ENCODE measurements at places on chromosomes 11 and 22. TPM values are rescaled to one million over a fixed set of nuclear protein-coding genes. Genes with fewer than 3 reads are reported as not detected.

DNA sequence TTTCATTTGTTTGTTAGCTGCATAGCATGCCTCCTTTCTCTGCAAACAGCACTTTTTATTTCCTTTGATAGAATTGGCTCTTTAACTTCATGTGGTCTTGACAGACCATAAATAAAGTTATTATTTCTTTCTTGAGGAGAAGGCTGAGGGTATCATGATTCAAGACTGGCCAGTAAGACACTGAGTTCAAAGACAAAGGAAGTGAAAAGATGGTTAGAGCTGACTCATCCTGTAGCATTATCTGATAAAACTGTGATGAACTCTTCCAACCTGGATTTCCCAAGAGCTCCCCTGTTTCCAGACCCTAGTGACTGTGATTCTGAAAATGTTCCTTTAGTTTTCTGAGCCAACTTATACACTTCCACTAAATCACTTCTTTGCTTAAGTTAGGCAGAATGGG is 179.3 kb upstream of the FAT3 start:
- no peaks in the 10 kb centered on the region for H3K36me3 ChIP-seq
- no peak overlapping the region for H3K4me3 ChIP-seq
- no peaks in the 10 kb centered on the region for H3K27me3 ChIP-seq
- H3K27ac ChIP-seq, result no peak overlapping the region

DNA sequence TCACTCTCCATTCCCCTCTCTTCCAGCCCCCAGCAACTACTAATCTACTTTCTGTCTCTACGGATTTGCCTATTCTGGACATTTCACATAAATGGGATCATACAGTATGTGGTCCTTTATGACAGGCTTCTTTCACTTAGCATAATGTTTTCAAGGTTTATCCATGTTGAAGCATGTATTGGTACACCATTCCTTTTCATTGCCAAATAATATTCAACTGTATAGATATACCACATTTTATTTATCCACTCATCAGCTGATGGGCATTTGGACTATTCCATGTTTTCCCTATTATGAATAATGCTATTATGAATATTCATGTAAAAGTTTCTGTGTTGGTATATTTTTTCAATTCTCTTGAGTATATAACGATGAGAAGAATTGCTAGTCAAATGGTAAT is 54.5 kb downstream of the MRTFA start:
- no peaks in the 10 kb centered on the region for H3K27me3 ChIP-seq
- no peak overlapping the region for H3K4me3 ChIP-seq
- no peaks in the 10 kb centered on the region for H3K36me3 ChIP-seq
- H3K4me1 ChIP-seq, result no peaks in the 10 kb centered on the region
- no peak overlapping the region for H3K27ac ChIP-seq
- DNase-seq, result no peak

DNA sequence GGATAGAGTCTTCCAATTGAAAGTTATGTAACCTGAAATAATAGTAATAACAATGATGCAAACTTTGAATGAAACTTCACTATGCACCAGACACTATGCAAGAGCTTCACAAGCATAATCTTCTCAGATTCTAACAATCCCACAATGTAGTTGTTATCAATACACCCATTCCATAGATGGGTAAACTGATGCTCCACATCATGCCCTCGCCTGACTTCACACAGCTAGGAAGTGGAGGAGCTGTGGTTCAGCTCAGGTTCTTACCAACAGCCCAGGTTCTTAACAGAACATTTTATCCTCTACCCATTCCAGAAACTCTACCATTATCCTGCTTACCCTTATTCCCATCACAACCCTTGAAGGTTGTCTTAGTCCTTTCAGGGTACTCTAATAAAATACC is 50.4 kb upstream of the HMGXB4 start:
- no peaks in the 10 kb centered on the region for H3K36me3 ChIP-seq
- no peak overlapping the region for H3K27ac ChIP-seq
- H3K4me1 ChIP-seq, result no peaks in the 10 kb centered on the region

DNA sequence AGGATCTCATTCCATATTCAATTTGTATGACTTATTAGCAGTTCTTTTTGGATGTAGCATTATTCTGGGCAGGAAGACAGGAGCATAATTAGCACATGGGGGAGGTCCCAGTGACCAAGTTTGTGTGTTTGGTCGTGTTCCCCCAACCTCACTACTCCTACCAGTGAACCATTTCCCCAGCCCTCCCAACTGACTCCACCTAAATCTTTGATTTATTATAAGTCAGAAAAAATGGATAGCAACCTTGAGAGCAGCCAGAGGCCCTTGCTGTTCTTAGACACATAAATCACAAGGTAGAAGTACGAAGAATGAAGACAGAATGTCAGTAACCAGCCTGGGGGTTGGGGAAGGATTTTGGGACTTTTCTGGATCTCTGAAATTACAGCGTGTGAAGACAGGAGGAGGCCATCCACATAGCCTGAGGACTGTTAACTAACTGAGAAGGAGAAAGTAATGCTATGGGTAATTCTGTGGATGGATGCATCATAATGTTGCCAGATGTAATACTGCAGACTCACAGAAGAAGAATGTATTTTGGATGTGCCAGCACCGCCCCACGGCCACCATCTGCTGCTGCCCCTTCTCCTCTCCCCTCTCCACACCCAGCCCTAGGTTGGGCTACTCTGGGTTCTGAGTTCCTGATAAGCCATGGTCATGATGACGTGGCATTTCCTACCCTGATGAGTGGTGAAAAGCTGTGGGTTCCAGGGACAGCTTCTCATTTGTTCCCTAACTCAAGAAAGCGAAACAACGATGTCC is 124.3 kb upstream of the TTC12 start:
- peak; percentile 91 for DNase-seq
- no peaks in the 10 kb centered on the region for H3K4me1 ChIP-seq
- H3K4me3 ChIP-seq, result no peak overlapping the region
- no peaks in the 10 kb centered on the region for H3K36me3 ChIP-seq

DNA sequence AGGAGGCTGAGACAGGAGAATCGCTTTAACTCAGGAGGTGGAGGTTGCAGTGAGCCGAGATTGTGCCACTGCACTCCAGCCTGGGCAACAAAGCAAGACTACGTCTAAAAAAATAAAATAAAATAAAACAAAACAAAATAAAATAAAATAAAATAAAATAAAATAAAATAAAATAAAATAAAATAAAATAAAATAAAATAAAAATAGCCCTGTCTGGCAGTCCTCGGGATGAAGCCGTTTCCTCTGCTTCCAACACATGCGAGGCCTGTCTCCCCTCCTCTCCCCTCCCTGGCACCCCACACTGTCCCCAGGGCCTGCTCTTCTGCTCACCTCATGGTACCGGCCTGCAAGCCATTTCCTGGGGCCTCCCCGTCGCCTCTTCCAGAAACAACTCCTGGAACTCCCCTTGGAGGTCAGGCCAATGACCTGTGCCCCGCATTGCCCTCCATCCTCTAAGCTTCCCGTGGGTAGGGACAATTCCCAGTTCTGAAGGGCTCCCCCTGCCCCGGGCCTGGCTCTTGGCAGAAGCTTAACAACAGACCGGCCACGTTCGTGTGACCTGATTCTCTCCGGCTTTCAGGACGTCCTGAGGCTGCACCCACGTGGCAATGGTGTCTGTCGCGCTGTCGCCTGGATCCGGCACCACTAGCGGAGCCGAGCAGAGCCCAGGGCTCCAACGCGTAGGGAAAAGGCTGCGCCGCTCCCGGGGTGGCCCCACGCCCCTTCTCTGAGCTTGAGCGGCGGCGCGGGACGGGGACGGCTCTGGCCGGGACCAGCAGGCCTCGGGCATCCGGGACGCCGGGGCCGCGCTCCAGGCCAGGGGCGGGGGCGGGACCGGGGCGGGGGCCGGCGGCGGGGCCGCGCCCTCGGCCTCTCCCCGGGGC is 456 bp upstream of the PARVB start:
- peak; percentile 32 for DNase-seq
- peaks cover 8% of the 10 kb centered on the region for H3K4me1 ChIP-seq
- peak overlapping the region; percentile 65 for H3K4me3 ChIP-seq
- no peaks in the 10 kb centered on the region for H3K27me3 ChIP-seq

DNA sequence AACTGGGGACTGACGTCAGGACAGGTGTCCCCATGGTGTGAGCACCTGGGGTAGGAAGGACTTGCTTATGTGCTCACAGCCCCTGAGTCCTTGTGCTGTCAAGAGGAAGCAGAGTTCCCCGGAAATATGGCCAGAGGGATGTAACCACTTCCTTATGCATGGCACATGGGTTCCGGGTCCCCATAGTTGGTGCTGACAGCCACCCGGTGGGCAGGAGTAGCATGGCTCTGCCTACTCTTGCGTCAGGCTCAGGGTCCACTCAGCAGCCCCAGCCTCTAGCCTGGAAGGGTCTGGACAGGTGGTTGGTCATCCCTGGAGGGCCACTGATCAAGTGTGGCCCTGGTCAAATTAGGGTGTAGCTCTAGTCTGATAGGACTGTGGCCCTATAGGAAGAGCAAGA is 42.8 kb upstream of the CCND1 start:
- no peak overlapping the region for H3K4me3 ChIP-seq
- no peaks in the 10 kb centered on the region for H3K4me1 ChIP-seq
- H3K27ac ChIP-seq, result no peak overlapping the region
- no peaks in the 10 kb centered on the region for H3K36me3 ChIP-seq
- H3K27me3 ChIP-seq, result no peaks in the 10 kb centered on the region

DNA sequence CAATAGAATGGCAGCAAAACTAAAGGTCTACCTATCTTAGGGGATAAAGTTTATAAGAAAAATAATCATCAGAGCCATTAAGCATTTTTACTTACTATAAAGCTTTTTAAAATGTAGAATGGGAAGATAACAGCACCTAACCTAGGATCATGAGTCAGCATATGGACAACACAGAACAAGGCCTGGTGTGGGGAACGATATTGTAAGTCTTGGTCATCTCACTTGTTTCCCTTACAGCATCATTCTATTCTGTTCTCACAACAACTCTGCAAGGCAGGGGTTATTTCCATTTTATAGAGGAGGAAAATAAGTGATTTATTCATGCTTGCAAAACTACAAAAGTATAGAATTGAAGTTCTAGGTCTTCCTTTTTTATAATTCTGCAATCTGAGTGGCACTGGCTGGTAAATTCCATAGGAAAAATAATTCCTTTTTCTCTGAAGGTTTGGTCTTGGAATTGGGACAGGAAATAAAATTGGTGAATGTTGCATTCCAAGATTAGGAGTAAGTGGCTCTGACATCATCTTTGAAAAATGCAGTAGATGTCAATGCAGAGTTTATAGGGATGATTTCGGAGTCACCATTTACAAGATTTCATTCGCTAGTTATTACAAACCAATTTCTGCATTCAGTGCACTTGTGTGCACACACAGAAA is 423.0 kb downstream of the DYNC2H1 start:
- H3K27ac ChIP-seq, result no peak overlapping the region
- DNase-seq, result peak; percentile 87
- peaks cover 20% of the 10 kb centered on the region for H3K4me1 ChIP-seq

DNA sequence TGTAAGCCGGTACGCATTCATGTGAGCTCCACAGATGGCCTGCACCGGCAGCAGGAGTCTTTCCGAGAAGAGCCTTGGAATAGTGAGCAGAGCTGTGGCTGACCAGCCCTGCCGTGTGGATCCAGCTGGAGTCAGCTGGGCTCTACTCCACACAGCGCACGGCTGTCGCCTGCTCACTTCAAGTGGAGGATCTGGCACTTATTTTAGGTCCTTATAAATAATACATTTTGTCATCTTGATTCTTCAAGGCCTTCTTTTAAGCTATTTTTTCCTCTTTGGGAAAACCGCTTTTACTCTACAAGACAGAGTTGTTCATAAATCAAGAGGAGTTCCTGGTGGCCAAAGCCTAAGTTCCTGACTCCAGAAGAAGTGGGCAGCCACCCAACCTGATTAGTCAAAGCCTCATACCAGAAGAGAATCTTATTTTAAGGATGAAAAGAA is 93.8 kb downstream of the KCNC1 start:
- no peaks in the 10 kb centered on the region for H3K27me3 ChIP-seq
- H3K27ac ChIP-seq, result no peak overlapping the region

DNA sequence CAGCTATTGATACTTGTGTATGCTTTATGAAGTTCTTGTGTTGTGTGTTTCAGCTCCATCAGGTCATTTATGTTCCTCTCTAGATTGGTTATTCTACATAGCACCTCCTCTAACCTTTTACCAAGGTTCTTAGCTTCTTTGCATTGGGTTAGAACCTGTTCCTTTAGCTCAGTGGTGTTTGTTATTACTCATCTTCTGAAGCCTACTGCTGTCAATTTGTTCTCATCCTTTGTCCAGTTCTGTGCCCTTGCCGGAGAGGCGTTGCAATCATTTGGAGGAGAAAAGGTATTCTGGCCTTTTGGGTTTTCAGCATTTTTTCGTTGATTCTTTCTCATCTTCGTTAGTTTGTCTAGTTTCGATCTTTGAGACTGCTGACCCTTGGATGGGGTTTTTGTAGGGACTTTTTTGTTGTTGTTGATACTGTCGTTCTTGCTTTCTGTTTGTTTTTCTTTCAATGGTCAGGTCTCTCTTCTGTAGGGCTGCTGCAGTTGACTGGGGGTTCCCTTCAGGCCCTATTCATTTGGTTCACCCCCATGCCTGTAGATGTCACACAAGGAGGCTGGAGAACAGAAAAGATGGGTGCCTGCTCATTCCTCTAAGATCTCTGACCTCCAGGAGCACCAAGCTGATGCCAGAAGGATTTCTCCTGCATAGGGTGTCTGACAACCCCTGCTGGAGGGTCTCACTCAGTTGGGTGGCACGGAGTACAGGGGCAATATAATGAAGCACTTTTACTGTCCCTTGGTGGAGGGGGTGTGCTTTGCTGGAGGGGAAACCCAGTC is 35.9 kb upstream of the MUC15 start:
- no peaks in the 10 kb centered on the region for H3K27me3 ChIP-seq
- no peak overlapping the region for H3K27ac ChIP-seq
- no peaks in the 10 kb centered on the region for H3K36me3 ChIP-seq
- no peaks in the 10 kb centered on the region for H3K4me1 ChIP-seq
- no peak for DNase-seq

- H3K4me1 ChIP-seq, result peaks cover 9% of the 10 kb centered on the region
- no peak overlapping the region for H3K27ac ChIP-seq
- no peak overlapping the region for H3K4me3 ChIP-seq
Observed at GRCh38 chr22:49820984-49821383, 6.7 kb downstream of the BRD1 start.

The PRR33 gene
- not detected for total RNA-seq

The DLG2 gene
- 2.1 TPM for total RNA-seq

The MICALL1 gene
- total RNA-seq, result 17.2 TPM

The CSNK1E gene
- total RNA-seq, result 99.3 TPM

The ANKK1 gene
- total RNA-seq, result under 0.01 TPM

The KDM4E gene
- total RNA-seq, result not detected

The DGCR6 gene
- 0.51 TPM for total RNA-seq

The FJX1 gene
- 8.7 TPM for total RNA-seq

The CALCB gene
- total RNA-seq, result 0.17 TPM

The USH1C gene
- not detected for total RNA-seq
